ENCODE measurements at places on chromosomes 16 and 17. TPM values are rescaled to one million over a fixed set of nuclear protein-coding genes. Genes with fewer than 3 reads are reported as not detected.
A peak's percentile ranks its signal among the peaks of the same experiment; 100 is the strongest.

DNA sequence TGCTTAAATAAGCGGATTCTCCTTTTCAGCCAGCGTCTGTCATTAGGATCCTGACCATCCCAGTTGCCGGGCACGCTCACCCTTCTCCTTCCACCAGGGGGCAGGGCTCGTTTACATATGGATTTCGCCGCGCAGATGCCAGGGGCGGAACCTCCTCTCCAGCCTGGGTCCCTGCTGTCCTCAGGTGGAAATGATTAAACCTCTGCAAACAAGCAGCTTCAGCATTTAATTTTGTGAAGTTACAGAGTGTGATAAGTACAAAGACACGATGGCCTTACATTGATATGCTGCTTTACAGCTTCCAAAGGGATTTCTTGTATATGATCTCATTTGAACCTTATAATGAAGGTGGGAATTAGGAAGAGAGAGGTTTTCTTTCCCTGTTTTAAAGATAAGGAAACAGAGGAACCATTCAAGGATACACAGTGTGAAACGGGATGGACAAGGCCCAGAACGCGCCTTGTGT lies 3.9 kb upstream of the KRT28 start:
- H3K4me3 ChIP-seq, result no peak overlapping the region
- H3K27ac ChIP-seq, result no peak overlapping the region
- no peaks in the 10 kb centered on the region for H3K4me1 ChIP-seq
- no peaks in the 10 kb centered on the region for H3K36me3 ChIP-seq
- DNase-seq, result peak; percentile 83

- H3K36me3 ChIP-seq, result no peaks in the 10 kb centered on the region
- no peak overlapping the region for H3K4me3 ChIP-seq
- H3K4me1 ChIP-seq, result peaks cover 21% of the 10 kb centered on the region
- DNase-seq, result no peak
These were observed 3.3 kb downstream of the SLC6A4 start for GRCh38 chr17:30232015-30232823.

- no peak for DNase-seq
- peaks cover 13% of the 10 kb centered on the region for H3K4me1 ChIP-seq
- no peaks in the 10 kb centered on the region for H3K27me3 ChIP-seq
- H3K27ac ChIP-seq, result peak overlapping the region; percentile 5
- no peaks in the 10 kb centered on the region for H3K36me3 ChIP-seq
- no peak overlapping the region for H3K4me3 ChIP-seq
These were observed 339.0 kb downstream of the SNX29 start for GRCh38 chr16:12315330-12316136.

- DNase-seq, result no peak
- no peaks in the 10 kb centered on the region for H3K36me3 ChIP-seq
- peaks cover 5% of the 10 kb centered on the region for H3K27me3 ChIP-seq
These were observed 589.8 kb downstream of the HS3ST4 start for GRCh38 chr16:26281381-26282110.

Gene CTRB1
- total RNA-seq, result not detected

Gene ITGAD
- 0.05 TPM for total RNA-seq

GRCh38 chr17:55458287-55458900 lies 36.8 kb upstream of the MMD start:
- no peak overlapping the region for H3K27ac ChIP-seq
- peaks cover 23% of the 10 kb centered on the region for H3K4me1 ChIP-seq
- H3K36me3 ChIP-seq, result no peaks in the 10 kb centered on the region
- no peak overlapping the region for H3K4me3 ChIP-seq

GRCh38 chr17:39527220-39527813 lies 66.0 kb downstream of the CDK12 start:
- no peak overlapping the region for H3K4me3 ChIP-seq
- peaks cover 26% of the 10 kb centered on the region for H3K36me3 ChIP-seq
- H3K27me3 ChIP-seq, result no peaks in the 10 kb centered on the region
- H3K27ac ChIP-seq, result no peak overlapping the region
- H3K4me1 ChIP-seq, result peaks cover 10% of the 10 kb centered on the region

DNA sequence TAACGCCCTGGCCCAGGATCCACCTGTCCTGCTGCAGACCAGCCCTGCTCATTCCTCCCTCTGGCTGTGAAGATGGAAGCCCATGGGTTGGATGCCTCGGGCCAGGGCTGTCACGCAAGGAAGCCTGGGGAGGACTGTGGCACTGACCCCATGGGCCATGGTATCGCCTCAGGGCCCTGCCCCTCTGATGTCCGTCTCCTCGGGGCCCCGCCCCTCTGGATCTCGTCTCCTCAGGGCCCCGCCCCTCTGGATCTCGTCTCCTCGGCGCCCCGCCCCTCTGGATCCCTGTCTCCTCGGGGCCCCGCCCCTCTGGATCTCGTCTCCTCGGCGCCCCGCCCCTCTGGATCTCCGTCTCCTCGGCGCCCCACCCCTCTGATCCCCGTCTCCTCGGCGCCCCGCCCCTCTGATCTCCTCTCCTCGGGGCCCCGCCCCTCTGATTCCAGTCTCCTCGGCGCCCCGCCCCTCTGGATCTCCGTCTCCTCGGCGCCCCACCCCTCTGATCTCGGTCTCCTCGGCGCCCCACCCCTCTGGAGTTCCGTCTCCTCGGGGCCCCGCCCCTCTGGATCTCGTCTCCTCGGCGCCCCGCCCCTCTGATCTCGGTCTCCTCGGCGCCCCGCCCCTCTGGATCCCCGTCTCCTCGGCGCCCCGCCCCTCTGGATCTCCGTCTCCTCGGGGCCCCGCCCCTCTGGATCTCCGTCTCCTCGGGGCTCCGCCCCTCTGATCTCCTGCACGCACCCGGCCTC lies 24.0 kb downstream of the METRNL start:
- H3K4me1 ChIP-seq, result no peaks in the 10 kb centered on the region
- peaks cover 15% of the 10 kb centered on the region for H3K27me3 ChIP-seq
- no peaks in the 10 kb centered on the region for H3K36me3 ChIP-seq

DNA sequence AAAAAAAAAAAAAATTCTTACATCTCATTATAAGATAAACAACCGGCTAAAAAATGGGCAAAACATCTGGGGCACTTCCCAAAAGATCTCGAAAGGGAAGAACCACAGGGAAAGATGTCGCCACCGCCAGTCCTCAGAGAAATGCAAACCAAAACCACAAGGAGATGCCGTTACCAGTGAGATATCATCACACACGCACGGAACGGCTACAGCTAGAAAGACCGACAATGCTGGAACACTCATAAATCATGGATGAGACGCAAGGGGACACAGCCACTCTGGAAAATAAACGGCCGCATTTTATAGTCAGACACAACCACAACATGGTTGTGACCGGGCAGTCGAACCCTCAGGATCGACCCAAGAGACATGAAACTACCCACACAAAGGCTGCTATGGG lies 24.5 kb downstream of the WDR45B start:
- H3K36me3 ChIP-seq, result peaks cover 6% of the 10 kb centered on the region
- H3K27me3 ChIP-seq, result no peaks in the 10 kb centered on the region
- no peak overlapping the region for H3K4me3 ChIP-seq

Gene TNFRSF17
- total RNA-seq, result not detected

GRCh38 chr17:50685691-50686493 lies 21.8 kb downstream of the ANKRD40 start:
- no peaks in the 10 kb centered on the region for H3K36me3 ChIP-seq
- no peak overlapping the region for H3K27ac ChIP-seq
- H3K27me3 ChIP-seq, result peaks cover 15% of the 10 kb centered on the region
- DNase-seq, result no peak
- H3K4me3 ChIP-seq, result no peak overlapping the region

Gene VMO1
- 1.1 TPM for total RNA-seq

GRCh38 chr17:19370493-19370960 lies 7.8 kb upstream of the MAPK7 start:
- no peak for DNase-seq
- peak overlapping the region; percentile 68 for H3K4me3 ChIP-seq
- H3K27me3 ChIP-seq, result no peaks in the 10 kb centered on the region

DNA sequence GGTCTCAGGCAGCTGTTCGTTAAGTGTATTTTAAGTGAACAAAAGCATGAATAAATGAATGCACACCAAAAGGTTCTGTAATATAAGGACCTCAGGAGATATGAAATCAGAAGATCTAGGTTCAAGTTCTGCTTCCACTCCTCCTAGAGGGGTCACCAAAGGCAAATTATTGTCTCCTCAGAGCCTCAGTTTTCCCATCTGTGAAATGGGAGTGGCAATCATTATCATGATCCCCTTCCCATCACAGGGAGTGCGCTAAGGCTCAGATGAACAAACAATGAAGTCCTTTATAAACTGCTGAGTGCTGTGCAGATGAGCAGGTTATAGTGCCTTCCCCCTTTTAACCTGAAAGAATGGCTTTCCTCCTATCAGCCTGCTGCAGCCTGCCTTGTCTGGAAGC lies 248.3 kb upstream of the C16orf82 start:
- no peaks in the 10 kb centered on the region for H3K4me1 ChIP-seq
- H3K27me3 ChIP-seq, result no peaks in the 10 kb centered on the region
- H3K36me3 ChIP-seq, result no peaks in the 10 kb centered on the region

GRCh38 chr16:3088450-3088849 lies 10.6 kb downstream of the ZSCAN10 start:
- no peak for DNase-seq
- H3K4me3 ChIP-seq, result peak overlapping the region; percentile 80
- no peaks in the 10 kb centered on the region for H3K36me3 ChIP-seq
- no peaks in the 10 kb centered on the region for H3K27me3 ChIP-seq

- peak overlapping the region; percentile 90 for H3K27ac ChIP-seq
- H3K36me3 ChIP-seq, result no peaks in the 10 kb centered on the region
These were observed 20.4 kb upstream of the ZC3H18 start for GRCh38 chr16:88549671-88550245.

- peak overlapping the region; percentile 40 for H3K27ac ChIP-seq
- peaks cover 17% of the 10 kb centered on the region for H3K27me3 ChIP-seq
- DNase-seq, result peak; percentile 87
- H3K36me3 ChIP-seq, result peaks cover 5% of the 10 kb centered on the region
- H3K4me1 ChIP-seq, result peaks cover 23% of the 10 kb centered on the region
- H3K4me3 ChIP-seq, result peak overlapping the region; percentile 88
These were observed 20.4 kb upstream of the BEAN1 start for GRCh38 chr16:66406534-66407221.

DNA sequence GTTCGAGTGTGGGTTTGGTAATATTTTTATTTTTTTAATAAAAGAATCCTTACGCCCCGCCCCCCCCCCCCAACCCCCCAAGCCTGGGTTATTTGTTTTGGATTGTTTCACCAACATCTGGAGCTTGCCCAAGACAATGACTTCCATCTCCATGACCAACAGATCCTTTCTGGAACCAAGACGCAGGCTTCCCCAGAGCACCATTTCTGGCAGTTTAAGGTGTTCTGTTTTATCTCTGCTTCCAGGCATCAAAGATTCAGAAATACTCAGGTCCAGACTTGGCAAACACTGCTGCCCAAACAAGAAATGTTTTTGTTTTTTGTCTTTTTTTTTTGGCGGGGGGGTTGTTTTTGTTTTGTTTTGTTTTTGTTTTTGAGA lies 56.1 kb downstream of the PLXDC1 start:
- H3K36me3 ChIP-seq, result no peaks in the 10 kb centered on the region
- H3K4me1 ChIP-seq, result peaks cover 75% of the 10 kb centered on the region
- H3K4me3 ChIP-seq, result peak overlapping the region; percentile 22
- no peak for DNase-seq
- H3K27me3 ChIP-seq, result no peaks in the 10 kb centered on the region

GRCh38 chr17:1043601-1044251 lies 46.8 kb downstream of the TIMM22 start:
- no peak for DNase-seq
- no peak overlapping the region for H3K4me3 ChIP-seq
- H3K4me1 ChIP-seq, result peaks cover 6% of the 10 kb centered on the region
- H3K27me3 ChIP-seq, result no peaks in the 10 kb centered on the region
- peaks cover 10% of the 10 kb centered on the region for H3K36me3 ChIP-seq
- H3K27ac ChIP-seq, result no peak overlapping the region

DNA sequence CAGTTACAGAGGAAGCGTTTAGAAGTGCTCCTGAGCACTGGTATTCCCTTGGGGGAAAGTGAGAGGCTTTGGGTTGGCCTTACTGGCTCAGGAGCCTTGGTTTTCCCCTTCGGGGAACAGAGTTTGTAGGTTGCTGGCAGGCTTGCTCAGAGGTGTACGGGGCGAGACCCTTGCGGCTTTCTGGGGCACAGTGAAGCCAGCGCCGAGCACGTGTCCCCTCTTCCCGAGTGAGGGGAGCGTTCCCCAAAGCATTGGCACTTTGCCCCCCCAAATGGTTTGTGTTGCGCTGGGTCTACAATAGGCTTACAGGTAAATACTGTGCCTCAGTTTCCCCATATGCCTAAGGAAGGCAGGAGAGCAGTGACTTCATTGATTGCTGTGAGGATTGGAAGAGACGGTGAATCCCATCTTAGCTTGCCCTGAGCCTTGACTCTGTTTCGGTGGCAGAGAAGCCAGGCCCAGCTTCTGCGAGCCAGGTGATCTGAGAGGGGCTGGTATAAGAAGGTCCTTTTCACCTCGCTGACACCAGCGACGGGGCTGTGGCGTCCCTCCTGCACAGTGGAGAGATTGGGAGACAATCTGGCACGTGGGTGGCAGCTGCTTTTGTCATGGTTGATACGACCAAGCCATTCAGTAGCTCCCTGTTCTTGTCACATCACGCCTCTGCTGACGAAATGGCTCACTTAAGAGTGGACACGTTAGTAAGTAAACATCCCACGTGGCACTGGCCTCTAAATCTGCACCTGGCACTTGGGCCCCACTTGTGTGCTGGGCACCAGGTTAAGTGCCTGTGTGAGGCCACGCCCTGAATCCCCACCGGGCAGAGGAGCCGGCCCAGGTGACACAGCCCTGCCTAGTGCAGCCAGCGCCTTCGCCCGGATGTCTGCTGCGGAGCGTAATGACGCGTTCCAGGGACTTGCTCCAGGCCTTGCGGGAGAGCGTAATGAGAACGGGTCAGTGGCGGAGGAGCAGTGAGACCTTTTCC lies 55.0 kb downstream of the MEAK7 start:
- no peaks in the 10 kb centered on the region for H3K4me1 ChIP-seq
- no peak for DNase-seq
- H3K36me3 ChIP-seq, result no peaks in the 10 kb centered on the region
- no peak overlapping the region for H3K4me3 ChIP-seq
- H3K27me3 ChIP-seq, result peaks cover 12% of the 10 kb centered on the region

DNA sequence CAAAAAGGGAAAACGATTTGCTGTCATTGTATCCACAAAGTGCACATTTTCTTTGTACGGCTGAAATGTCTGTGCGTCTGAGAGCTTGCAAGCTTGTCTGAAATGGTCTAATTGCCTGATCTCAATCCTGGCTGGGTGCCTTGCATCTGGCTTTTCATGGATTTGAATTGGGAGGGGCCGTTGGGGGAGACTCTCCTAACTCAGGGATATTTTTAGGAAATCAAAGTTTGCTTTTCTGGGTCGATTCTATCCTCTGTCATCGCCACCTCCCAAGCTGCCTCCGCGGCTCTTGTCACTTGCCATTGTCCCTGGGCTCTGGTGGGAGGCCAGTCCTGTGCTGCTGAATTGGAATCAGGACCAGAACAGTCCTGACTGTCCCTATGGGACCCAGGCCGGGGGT lies 33.3 kb upstream of the MGAT5B start:
- H3K27me3 ChIP-seq, result peaks cover 5% of the 10 kb centered on the region
- H3K27ac ChIP-seq, result no peak overlapping the region
- H3K4me3 ChIP-seq, result no peak overlapping the region
- peaks cover 6% of the 10 kb centered on the region for H3K4me1 ChIP-seq

Gene PSMD12
- 75.2 TPM for total RNA-seq

Gene KCNJ16
- not detected for total RNA-seq

Gene PMFBP1
- 2.6 TPM for total RNA-seq
